ENCODE measurements at places on chromosomes 4 and X.

DNA sequence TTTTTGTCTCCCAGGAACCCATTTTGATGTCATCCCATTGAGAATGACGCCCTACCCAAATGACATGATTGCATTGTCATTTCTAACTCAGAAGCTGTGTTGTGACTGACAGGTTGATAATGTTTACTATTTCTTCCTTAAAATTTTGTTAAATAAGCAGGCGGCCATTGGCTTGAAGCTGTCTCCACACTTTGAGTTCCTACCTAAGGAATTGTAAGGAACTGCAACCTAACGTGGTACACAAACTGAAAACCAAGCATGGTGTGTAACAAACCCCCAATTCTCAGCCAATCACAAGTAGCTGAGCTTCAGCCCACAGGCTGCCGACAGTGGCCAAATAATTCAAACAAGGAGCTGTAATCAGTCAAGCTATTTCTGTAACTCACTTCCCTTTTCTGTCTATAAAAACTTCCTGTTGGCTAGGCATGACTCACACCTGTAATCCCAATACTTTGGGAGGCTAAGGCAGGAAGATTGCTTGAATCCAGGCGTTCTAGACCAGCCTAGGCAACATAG is 2.9 kb upstream of the MND1 start:
- no peak for DNase-seq

GRCh38 chr4:183863155-183863825 is 41.8 kb upstream of the STOX2 start:
- no peak for DNase-seq

GRCh38 chr4:3523146-3523627 is 9.0 kb downstream of the LRPAP1 start:
- no peak for DNase-seq

- no peak for DNase-seq
Measured at GRCh38 chrX:6667048-6667768, 132.3 kb upstream of the VCX3A start.

DNA sequence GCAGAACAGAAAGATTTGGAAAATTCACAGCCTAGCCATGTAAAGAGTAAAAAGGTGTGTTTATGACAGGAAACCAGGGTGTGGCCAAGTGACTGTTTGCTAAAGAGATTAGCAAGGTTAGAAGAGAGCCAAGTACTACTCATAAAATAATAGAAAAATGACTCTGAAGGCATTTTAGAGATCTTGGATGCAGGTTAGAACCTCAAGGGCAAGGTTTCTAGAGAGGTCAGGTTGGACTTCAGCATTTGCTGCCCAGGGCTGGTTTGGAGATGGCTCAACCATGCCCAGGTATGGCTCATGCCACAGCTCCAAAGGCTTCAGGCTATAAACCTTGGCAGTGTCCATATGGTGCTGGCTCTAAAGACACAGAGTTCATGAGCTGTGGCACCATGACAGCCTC is 40.6 kb upstream of the ADGRA3 start:
- no peak for DNase-seq

- no peak for DNase-seq
Measured at GRCh38 chrX:24928114-24928513, 87.7 kb downstream of the ARX start.
